ENCODE measurements at places on chromosomes 13 and 19.

GRCh38 chr19:10871711-10872545, 575 bp downstream of the CARM1 start:
- DNase-seq, result peak; percentile 57

DNA sequence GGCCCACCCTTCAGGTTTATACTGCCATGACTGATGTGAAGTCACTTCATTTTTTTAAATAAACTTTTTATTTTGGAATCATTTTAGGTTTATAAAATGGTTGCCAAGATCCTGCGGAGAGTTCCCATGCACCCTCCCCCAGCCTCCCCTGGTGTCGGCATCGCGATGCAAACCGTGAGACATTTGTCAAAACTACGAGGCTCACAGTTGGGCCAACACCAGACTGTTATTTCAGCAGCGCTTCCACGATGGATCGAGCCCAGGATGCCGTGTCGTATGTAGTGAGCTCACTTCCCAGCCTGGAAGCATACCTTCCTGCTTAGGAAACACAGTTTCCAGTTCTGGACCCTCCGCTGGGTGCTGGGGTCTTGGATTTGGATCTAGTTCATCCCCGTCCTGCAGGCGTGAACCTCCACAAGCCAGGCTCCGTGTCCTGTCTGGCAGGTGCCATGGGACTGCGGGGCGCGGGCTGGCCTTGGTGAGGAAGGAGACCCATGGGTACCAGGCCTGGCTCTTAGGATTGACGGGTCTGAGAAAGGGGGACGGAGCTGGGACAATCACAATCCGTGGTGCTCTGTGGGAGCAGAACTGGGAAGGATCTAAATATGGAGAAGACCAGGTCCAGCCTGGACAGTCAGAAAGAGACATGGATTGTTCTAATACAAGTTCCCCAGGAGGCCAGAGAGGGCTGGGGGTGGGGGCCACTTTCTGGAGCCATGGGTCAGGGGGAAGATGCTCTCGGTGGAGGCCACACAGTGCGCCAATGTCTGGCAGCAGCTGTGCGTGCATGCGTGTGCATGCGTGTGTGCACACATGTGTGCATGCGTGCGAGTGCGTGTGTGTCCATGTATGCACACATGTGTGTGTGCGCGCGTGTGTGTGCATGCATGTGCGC, 2.4 kb upstream of the SBK2 start:
- no peak for DNase-seq

DNA sequence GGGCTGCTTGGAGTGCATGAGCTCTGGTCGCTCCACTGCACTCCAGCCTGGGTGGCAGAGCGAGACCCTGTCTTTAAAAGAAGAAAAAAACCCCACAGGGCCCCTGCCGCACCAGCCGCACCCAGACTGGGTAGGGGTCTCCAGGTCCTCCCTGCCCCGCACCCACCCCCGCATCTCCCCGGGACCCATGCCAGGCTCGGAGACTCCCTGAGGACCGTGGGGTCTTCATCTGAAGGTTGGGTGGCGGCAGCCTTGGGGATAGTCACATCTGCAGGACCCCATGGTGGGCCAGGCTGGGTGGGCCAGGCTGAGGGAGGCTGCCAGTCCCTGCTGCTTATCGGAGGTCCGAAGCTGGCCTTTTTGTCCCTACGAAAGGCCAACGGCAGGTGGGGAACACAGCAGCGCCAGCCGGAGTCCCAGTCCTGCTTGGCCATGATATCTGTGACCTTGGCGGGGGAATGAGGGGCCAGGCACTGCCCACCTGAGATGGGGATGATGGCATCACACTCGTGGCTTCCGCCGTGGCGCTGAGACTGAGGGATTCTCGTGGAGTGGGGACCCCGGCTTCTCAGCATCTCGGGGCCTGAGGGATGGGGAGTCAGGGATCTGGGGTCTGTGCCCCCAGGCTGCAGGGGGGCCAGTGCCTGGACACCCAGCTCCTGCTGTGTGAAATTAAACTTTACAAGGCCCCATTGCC, 11.1 kb downstream of the EFNA2 start:
- DNase-seq, result no peak

- peak; percentile 73 for DNase-seq
Measured at GRCh38 chr19:8615813-8616596, 5.5 kb upstream of the ADAMTS10 start.

DNA sequence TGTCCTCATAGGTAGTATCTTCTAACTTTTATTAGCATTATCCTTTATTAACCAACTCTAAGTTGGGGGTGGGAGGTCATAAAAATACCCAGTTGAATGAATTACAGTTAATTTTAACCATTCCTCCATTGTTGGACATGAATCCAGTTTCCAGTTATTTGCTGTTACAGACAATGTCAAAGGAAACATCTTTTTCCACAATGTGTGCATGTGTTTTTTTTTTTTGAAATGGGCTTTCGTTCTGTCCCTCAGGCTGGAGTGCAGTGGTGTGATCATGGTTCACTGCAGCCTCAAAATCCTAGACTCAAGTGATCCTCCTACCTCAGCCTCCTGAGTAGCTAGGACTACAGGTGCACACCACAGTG, 32.0 kb downstream of the KLF5 start:
- DNase-seq, result no peak

DNA sequence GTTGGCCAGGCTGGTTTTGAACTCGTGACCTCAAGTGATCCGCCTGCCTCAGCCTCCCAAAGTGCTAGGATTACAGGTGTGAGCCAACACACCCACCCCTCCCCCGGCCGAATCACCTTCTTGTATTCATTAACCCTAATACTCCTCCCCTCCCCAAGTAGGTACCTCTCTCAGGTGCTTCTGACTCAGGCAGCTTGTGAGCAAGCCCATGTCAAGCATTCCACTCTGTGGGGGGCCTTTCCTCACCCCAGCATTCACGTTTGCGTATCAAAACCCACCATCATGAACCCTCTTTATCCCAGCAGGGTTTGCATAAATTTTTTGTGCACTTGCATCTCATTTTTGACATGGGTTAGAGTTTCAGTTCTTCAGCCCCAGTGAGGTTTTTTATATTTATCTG, 23.6 kb upstream of the RFXAP start:
- no peak for DNase-seq

GRCh38 chr13:109657395-109657794, 129.0 kb downstream of the IRS2 start:
- DNase-seq, result no peak

- no peak for DNase-seq
Measured at GRCh38 chr19:24101459-24102115, 14.6 kb downstream of the ZNF254 start.

All from activated CD8-positive, alpha-beta memory T cell treated with anti-CD3 and anti-CD28 coated beads, Interleukin-2, amount 10 ng/mL, durations not matched to agents 7 days and 5 days (primary cell).